ENCODE measurements at places on chromosomes 6 and 20.

DNA sequence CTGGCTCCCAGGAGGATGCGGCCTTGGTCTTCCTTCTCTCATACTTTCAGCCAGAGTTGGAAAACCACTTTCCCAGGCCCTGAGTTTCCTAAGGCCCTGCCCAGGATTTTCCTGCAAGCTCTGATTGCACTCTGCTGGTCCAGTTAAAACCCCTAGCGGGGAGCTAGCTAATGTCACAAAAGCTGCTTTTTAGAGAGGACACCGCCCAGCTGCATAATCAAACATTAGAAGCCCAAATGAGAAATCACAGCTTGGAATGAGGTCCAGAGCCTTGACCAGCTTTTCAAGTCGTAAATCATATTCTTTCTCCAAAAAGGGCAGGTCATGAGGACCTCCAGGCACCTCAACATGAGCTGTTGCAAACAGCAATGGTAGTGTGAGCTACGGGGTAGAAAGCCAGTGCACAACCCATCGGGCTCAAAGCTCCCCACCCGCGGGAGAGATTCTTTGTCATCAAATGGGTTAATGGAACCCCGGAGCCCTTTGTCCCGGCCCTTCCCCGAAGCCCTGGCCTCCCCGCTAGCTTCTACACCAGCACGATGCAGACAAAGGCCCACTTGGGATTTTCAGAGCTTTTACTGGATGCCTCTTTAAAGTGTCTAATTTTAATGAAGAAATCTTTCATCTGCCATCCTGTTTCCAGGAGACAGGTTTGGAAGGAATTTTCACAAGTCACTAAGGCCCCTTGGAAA lies 134.0 kb downstream of the SCML4 start:
- no peak for DNase-seq

GRCh38 chr6:163776906-163777686 lies 362.6 kb downstream of the QKI start:
- DNase-seq: no peak

- no peak for DNase-seq
These were observed 8.3 kb downstream of the TNFRSF21 start for GRCh38 chr6:47301441-47301840.

DNA sequence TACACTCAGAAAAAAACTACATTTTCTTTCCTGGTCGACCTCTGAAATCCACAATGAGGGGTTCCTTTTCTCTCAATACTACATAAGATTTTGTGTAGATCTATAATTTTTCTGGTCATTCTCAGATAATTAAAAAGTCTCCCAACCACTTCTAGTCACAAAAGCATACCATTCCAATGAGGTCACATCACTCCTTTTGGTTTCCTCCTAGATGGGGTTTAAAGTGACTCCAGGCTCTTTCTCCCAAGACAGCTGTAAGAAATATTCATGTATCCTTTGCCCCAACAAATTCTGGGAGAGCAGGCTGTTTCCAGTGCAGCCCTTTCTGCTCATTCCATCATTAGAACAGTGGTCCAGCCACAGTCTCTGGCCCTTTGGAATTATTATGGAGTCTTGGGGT lies 43.1 kb upstream of the BEND6 start:
- no peak for DNase-seq

DNA sequence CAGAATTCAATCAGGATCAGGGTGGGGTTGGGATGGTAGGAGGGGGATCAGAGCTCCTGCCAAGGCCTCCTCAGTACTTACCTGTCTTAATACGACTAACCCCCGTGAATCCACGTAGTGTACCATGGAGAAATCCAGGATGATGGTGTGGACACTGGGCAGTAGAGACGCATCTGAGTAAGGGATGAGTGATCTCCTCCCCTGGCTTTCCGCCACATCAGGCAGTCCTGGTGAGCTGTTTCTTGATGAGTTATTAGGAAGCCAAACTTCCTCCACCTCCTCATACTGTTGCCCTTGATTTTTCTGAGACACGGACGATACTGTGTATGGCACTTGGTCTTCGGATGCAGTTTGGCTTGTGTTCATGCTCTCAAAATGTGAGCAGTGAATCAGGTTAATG lies 34.2 kb upstream of the SRPK1 start:
- DNase-seq: no peak

- DNase-seq: no peak
These were observed 176.7 kb downstream of the HACE1 start for GRCh38 chr6:104682722-104683643.

GRCh38 chr20:48906221-48906877 lies 15.2 kb upstream of the ARFGEF2 start:
- no peak for DNase-seq

- no peak for DNase-seq
These were observed 26.8 kb downstream of the ZNF831 start for GRCh38 chr20:59190466-59190865.

DNA sequence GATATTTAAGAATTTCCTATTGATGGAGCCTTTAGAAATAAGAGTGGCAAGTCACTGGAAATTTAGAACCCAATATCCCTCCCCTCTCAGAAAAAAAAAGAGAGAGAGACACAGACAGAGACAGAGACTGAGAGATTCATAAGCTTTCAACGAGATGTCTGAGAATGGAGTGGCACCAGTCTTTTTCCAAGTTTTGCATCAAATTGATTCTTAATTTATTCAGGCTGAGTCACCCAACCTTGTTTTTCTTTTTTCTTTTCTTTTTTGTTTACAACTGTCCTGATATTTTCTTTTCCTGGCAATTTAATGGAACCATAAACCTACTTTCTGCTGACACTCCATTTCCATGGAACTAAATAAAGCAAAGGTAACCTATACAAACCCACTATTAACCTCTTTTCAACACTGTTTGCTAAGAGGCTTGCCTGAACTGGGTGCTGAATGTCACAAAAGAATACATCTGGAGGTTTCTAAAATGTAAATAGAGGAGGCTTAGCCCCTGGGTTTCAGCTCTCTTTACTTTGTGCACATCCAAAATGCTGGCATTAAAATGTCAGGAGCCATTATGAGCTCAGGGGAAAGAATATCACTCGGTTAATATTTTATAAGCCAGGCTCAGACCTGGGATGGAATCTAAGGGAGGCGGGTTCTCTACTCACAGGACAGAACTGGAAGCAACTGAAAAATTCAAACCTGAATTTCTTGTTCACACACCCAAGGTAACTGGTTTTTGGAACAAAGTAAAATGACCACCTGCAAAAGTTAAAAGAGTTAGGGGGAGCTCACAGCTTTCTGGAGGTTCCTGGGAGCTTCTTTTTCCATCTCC lies 100.8 kb downstream of the BFSP1 start:
- no peak for DNase-seq

GRCh38 chr6:107699254-107699653 lies 124.9 kb downstream of the SCML4 start:
- DNase-seq: no peak

- DNase-seq: no peak
These were observed 3.2 kb upstream of the RIPOR3 start for GRCh38 chr20:50694379-50695134.

DNA sequence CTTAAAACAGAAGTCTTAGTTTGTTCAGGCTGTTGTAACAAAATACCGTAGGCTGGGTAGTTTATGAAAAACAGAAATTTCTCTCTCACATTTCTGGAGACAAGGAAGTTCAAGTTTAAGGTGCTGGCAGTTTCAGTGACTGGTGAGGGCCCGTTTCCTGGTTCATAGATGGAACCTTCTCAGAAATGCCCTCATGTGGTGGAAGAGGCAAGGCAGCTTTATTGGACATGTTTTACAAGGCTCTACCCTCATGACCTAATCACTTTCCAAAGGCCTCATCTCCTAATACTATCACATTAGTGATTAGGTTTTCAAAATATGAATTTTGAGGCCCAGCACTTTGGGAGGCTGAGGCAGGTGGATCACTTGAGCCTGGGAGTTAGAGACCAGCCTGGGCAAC lies 2.4 kb downstream of the HEBP2 start:
- DNase-seq: no peak

DNA sequence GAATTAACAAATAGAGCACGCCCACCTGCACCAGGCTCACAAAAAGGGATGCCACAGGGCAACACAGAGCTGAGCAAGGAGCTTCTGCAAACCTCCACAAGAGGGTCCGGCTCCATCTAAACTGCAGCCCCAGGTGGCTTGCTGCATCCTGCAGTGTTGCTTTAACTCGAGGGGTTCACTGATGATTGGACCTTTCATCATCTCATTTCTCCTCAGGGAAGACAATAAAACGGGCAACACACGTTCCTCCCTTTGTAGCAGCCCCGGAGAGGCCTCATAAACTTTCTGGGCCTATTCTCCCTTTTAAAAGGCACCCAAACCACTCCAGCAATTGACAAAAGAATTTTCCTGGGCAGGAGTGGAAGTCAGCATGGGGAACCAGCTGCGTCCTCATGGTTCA lies 161.5 kb upstream of the CDH4 start:
- DNase-seq: no peak

GRCh38 chr6:134021396-134022122 lies 30.9 kb downstream of the SLC2A12 start:
- no peak for DNase-seq
